Epithelial cell of proximal tubule (primary cell): ENCODE measurements at places on chromosomes 2 and 18. TPM values are rescaled to one million over a fixed set of nuclear protein-coding genes. Genes with fewer than 3 reads are reported as not detected.

Gene ANKAR
- 1.4 and 2.0 TPM in 2 replicates for total RNA-seq

DNA sequence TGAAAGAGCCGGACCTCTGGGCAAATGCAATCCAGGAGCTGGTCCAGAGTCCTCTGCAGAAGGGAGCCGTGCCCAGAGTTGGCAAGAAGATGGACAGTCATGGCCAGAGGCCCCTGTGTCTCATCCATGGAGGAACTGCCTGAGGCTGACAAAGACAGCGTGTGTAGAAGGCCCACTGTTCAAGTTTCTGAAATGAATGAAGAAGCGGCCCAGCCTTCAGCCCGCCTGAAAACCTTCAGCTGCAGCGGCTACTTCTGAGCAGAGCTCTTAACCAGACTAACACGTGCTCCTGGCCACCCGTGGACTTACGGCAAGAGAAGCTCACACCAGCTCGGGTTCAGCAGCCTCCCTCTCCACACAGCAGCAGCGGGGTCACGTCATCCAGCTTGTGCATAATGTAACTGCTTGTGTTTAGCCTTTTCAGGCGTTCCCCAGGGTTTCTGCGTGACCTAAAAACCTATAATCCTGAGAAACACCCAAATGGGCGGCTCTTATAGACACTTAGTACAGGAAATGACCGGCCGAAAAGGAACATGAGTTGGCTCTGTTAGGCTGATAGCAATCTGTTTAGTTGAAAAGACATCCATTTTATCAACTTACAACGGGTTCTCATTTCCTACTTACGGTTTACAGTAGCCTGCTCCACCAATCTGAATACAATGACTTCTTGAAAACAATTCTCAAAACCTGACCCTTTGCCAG lies at the start of gene FAM124B:
TSS of gene FAM124B (minus strand) at position 467 of the 702 bp plus-strand sequence. CDS start at position 128, 339 bp downstream.
- DNase-seq, result no peak

Gene SERPINB8
- 11.5 and 12.7 TPM in 2 replicates for total RNA-seq

DNA sequence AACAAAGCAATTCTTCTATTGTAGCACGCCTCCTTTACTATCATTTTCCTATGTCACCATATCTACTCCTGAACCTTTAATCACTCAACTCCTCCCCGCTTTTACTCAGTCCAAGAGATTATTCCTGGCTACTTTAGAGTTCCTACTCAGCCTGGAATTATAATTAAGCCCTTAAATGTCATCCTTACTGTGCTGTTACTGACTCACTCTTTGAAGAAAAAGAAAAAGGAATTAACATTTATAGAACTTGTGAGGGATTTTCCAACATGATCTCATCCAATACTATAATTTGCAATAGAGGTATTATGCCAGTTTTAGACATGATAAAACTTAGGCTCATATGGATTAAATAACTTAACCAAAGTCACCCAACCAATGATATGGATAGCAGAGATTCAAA lies 61.7 kb downstream of the CCDC88A start:
- no peak for DNase-seq

Gene LAMA3
- total RNA-seq, result 45.2 and 69.8 TPM in 2 replicates

Gene GPBAR1
- total RNA-seq, result 1.0 and 2.3 TPM in 2 replicates

Gene HOXD3
- total RNA-seq, result 8.2 and 9.4 TPM in 2 replicates

DNA sequence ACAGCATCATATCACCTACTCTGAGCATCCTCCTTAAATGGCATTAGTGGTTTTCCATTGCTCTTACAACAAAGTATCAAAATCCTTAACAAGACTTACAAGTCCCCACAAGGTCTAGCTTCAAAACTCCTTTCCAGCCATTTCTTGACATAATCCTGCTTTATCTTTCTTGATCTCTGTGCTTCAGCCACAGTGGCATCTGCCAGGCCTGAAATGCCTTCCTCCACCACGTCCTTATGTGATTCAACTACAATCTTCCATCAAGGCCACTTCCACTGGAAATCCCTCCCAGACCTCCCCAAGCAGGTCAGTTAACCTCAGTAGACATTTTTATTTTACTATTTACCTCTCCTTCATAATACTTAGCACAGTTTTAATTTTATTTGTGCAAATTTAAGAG lies 83.8 kb upstream of the CCDC150 start:
- DNase-seq, result no peak
